Chondrocyte (in vitro differentiated cells): ENCODE measurements at places on chromosomes 3 and 15.

DNA sequence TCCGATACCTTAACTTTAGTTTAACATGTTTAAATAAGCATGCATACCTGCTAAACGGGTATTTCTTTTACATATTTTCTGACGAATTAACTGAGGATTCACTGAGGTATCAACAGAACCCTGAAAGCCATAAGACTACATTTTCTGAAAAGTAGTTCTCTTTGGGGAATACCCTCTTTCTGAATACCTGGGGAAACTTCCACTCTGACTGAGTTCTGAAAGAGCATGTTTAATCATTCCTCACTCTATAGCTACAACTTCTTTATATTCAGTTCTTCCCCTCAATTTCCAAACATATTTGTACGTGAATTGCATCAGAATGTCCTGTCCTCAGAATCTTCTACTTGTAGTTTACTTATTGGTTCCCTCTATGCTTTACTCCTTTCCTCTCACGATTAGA is 403.0 kb downstream of the ROBO1 start:
- DNase-seq = no peak

DNA sequence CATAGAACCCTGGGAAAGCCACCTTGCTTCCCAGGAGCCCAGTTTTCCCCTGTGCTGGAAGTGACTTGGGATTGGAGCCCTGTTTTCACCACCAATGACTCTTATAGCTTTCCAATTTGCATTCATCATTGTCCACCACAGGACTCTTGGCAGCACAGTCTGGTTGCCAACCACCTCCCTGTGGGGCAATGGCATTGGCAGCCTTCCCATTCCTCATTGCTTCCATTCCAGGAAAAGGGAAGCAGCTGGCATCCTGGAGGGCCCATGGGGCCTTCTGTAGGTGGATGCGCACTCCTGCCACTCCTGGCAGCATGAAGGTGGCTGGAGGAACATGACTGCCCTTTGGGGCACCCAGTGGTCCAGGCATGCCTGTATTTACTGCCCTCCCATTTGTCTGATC is 57.7 kb downstream of the FEM1B start:
- no peak for DNase-seq

GRCh38 chr3:17430582-17430981 is 311.8 kb downstream of the TBC1D5 start:
- DNase-seq = no peak

DNA sequence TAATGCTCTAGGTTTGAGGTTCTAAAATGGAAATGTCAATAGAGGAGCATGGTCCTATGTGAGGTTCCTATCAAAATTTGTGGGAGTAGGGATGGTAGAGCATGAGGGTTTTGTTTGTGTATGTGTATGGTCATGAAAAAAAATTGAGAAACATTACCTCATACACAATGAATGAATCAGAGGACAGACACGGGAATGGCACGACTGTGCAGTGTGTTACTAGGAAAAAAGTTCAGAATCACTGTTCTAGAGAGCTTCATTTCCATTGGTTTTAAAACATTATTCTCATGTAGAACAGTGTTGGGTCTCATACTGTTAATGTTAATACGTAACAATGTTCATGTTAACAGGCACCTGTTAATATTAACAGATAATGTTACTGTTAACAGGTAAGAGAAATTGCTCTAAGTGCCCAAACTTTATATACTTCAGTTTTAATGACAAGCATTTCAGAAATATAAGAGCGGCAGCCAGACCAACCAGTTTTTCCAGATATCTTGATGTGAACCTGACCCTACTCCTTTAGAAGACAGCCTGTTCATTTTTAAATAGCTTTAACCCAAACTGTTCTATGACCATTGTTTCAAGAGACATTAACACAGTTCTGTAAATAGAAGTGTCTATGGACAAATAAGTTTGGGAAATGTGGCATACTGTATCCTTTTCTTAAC is 48.0 kb downstream of the SLC15A2 start:
- no peak for DNase-seq

GRCh38 chr3:49600781-49601180 is 46.5 kb downstream of the BSN start:
- no peak for DNase-seq

DNA sequence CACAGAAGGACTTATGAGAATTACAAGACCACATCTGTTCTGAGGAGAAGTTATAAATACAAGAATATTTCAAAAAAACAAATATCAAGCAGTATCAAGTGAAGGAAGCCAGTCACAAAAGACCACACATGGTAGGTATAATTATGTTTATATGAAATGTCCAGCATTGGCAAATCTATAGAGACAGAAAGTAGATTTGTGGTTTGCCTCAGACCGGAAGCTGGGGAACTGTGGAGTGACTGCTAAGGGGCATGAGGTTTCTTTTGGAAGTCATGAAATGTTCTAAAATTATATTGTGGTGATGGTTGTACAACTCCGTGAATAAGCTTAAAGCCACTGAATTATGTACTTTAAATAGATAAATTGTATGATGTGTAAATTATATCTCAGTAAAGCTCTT is 136.9 kb downstream of the FRMD5 start:
- no peak for DNase-seq

GRCh38 chr15:101607108-101607507 is 45.1 kb downstream of the TM2D3 start:
- no peak for DNase-seq
